ENCODE measurements at places on chromosomes 3 and 15.

GRCh38 chr3:24494618-24495325 lies at the start of gene THRB:
Gene THRB, minus strand, starts transcription at chr3:24494850.
- DNase-seq = peak; percentile 38

DNA sequence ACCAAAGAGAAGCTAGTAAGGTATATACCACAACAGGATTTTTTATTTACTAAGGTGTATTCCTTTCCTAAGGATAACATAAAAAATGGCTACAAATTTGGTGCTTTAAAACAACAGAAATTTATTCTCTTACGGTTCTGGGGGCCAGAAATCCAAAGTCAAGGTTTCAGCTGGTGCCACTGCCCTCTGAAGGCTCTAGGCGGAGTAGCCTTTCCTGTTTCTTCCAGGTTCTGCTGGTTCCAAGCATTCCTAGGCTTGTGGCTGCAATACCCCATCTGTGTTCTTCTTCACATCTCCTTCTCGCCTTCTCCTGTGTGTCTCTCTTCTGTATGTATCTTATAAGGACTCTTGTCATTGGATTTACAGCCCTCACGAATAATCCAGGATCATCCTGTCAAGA lies 549.9 kb downstream of the GRM7 start:
- no peak for DNase-seq

DNA sequence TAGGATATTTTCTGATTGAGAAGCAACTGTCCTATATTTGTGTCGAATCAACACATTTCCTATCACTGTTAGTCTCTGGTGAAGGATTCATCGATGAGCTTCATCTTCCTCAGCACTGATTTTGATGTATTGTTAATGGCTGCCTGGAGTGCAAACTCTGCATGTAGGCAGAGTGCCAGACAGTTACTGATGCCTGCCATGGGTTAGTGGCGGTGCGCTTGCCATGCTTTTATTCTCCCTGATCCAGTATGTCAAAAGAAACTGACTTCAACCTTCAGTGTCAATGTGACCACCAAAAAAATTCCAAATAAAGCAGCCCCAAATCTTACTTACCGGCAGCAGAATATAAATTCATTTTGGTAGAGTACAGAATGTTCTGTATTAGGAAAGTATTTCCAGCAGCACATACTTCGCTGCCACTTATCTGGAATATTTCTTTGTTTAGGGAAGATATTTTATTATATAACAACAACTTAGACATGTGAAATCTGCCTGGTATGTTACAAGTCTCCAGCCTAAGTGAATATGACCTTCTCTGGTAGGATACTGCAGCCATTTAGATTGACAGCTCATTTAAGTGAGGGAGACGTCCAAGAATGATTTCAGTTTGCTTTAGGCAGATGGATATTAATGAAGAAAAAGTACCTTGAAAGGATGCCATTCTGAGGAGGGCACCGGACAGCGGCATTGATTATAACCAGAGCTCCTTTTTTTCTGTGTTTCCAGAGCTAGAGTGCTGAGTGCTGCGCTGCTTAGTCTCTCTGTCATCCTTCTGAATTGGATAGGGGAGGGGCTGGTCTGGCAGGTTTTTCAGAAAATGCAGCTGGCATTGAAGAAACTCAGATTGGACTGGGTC lies 59.9 kb downstream of the ARHGEF26 start:
- DNase-seq = no peak

- peak; percentile 92 for DNase-seq
These were observed 752 bp downstream of the C15orf39 start for GRCh38 chr15:75202251-75203016.

GRCh38 chr3:112321867-112322652 lies 10.9 kb upstream of the CD200 start:
- DNase-seq = no peak

GRCh38 chr3:48466386-48467109 lies 20.0 kb downstream of the ATRIP start:
- DNase-seq = no peak

GRCh38 chr15:34722439-34722836 lies 32.4 kb downstream of the GJD2 start:
- DNase-seq = no peak

DNA sequence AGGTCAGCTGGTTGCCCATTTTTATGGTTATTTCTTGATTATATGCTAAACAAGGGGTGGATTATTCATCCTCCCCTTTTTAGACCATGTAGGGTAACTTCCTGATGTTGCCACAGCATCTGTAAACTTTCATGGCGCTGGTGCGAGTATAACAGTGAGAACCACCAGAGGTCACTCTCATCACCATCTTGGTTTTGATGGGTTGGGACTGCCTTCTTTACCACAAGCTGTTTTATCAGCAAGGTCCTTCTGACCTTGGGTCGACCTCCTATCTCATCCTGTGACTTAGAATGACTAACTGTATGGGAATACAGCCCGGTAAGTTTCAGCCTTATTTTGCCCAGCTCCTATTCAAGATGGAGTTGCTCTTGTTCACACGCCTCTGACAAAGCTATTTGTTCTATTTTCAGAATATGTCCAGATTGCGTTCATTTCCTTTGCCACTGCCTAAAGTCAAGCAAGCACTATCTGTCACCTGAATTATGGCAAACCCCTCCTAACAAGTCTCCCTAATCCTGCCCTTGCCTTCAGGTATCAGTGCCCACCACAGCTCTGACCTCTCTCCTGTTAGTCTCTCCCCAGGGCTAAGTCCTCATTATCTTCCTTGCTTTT lies 308.5 kb downstream of the ROBO2 start:
- no peak for DNase-seq

- DNase-seq = no peak
These were observed 35.4 kb upstream of the ESYT3 start for GRCh38 chr3:138398791-138399575.

GRCh38 chr3:49725906-49726681 lies 2.3 kb upstream of the GMPPB start:
- DNase-seq = no peak

DNA sequence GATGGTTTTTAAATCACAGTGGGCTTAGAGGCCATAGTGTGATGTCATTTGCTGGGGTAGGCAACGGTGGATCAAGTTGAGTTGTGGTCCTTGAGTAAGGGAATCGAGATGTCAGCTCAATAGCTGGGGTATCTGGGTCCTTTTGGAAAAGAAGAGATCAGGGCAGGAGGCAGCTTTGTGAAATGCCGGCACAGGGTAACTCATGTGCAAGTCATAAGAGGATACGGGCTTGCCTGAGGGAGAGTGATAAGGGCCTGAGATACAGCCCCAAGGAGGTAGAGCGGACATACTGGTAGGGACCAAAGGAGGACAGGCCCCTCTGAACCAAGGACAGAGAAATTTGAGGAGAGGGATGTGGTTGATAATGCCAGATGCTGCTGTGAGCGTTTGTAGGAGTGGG lies 4.2 kb upstream of the FAM131A start:
- DNase-seq = no peak

- DNase-seq = no peak
These were observed 8.4 kb downstream of the ARMC8 start for GRCh38 chr3:138195481-138195880.

DNA sequence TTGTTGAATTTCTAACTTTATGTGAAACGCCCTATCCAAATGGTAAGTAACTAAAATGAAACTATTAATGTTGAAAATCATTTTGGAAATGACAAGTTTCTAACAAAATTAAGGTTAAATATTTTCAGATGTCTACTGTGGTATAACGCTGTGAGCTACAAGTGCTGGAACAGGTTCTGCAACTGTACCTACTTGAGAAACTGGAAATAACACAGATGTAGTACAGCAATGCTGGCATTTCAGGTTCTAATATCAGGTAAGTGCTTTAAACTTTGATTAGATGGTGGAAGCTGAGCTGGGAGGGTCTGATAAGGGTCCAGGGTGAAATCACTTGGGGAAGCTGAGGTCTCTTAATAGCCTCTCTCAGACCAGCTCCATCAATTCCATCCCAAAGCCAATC lies 315.1 kb downstream of the STXBP5L start:
- DNase-seq = no peak

DNA sequence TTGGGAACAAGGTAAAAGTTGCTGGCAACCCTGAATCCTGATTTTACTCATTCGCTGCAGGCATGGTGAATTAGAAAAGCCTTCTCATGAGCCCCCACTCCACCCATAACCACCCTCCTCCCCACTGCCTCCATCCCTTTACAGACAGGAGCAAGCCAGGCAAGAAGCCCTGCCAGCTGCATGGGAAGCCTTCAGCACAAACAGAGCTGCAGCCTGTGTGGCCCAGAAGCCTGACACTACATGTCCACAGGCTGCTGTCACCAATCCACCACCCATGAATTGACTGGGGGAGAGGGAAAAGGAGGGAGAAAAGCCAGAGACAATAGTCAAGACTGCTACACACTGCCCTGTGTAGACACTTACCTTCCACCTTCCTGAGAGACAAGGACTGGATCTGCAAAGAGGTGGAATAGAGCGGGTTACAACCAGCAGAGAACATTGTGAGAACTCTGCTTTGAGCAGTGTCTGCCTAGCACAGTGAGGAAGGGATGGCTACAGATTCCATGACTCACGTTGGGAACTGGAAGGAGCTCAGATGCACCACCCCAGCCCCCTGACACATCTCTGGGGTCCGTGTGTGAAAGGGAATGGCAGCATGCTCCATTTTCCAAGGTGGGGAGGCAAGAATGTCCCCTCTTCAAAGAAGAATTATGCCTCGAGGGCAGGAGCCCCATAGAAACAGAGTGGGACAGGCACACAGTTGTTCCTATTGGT lies 33.9 kb downstream of the DZIP1L start:
- DNase-seq = no peak

DNA sequence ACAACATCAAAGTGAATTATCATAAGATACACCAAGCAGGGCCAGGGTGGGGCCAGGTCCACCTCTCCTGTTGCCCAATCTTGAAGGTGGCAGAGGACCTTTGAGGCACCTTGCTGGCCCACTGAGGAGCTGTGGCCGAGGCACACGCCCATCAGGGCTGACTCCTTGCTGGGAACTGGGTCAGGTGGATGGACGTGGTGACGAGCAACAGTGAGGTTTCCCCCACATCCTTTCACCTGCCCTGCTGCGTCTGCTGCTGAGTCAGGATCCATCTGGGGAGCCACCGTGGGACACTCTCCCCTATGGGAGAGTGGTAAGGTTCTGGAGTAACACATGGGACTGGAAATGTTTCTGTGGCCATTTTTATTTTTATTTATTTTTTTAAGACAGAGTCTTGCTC lies 17.3 kb upstream of the FURIN start:
- DNase-seq = no peak

GRCh38 chr3:8460050-8460708 lies 41.4 kb upstream of the LMCD1 start:
- no peak for DNase-seq

GRCh38 chr15:75832114-75832513 lies 11.1 kb upstream of the UBE2Q2 start:
- DNase-seq = no peak

- no peak for DNase-seq
These were observed 286.9 kb downstream of the EPHB1 start for GRCh38 chr3:135081856-135082434.

GRCh38 chr15:70505936-70506912 lies 257.1 kb downstream of the UACA start:
- no peak for DNase-seq

- DNase-seq = no peak
These were observed 24.5 kb upstream of the TOP2B start for GRCh38 chr3:25689226-25689625.

- DNase-seq = peak; percentile 90
These were observed 47.4 kb upstream of the ITGA11 start for GRCh38 chr15:68479406-68479805.

DNA sequence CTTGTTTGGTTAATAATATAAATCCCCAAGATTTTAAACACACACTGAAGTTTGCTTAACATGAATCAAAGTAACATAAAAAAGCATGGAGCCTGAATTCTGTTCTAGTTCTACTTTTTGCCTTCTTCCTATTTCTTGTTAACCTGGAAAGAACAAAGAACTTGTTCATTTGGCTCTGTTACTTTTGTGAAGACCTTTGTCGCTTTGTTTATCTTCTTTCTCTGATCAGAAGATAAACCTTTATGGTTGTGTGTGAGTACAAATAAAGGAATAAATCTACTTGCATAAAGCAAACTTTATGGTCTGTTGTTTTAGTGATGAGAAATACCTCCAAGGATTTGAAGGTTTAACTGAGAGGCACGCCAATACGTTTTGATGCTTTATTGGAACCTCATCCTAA lies 210.1 kb upstream of the SATB1 start:
- DNase-seq = no peak

GRCh38 chr3:59607656-59608055 lies 557.8 kb upstream of the CFAP20DC start:
- peak; percentile 15 for DNase-seq

DNA sequence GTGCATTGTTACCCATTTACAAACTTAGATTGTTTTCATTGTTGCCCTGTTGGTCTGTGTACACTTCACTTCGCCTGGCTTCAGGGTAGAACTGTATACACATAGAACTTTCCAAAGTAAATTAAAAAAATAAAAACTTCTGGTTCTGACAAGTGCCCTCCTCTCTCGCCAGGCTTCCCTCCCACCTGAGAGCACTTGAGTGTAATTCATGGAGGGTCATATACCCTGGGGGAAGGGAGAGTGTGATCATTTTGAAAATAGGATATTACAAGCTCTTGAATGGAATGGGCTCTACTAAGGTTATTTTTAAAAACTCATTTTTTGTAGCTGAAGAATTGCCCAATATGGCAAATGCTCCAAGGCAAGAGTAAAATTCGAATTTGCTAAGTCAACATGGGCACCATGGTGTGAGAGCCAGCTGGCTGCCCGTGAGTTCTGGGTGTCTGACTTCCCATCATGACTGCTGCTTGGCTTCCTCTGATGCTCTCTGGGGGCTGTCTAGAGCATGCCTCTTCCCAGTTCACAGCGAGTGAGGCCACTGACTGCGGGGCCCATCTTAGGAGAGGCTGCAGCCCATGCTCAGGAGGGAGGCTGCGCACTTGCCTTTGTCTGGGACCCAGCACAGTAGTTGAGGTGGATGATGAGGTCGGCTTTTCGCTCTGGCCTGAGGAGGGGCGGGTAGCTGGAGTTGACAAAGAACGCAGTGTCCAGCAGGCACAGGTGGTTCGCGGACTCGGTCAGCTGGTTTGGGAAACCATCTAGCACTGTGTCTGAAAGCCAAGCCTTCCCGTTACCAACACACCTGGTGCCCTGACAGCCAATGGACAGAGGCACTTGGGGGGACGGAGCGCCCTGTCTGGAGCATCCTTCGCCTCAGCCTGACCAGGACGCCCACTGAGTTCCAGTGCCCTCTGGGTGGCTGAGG lies 13.1 kb upstream of the EHD4 start:
- no peak for DNase-seq

- no peak for DNase-seq
These were observed 11.7 kb downstream of the LRRFIP2 start for GRCh38 chr3:37162501-37163245.

GRCh38 chr3:45567730-45568172 lies 26.8 kb upstream of the LIMD1 start:
- DNase-seq = no peak

- no peak for DNase-seq
These were observed 61.2 kb downstream of the VPS8 start for GRCh38 chr3:184873141-184873540.
